ENCODE measurements at places on chromosomes 5 and 9. TPM values are rescaled to one million over a fixed set of nuclear protein-coding genes. Genes with fewer than 3 reads are reported as not detected.
A peak's percentile ranks its signal among the peaks of the same experiment; 100 is the strongest.

GRCh38 chr9:13111778-13112177 lies 167.7 kb downstream of the MPDZ start:
- DNase-seq, result no peak

DNA sequence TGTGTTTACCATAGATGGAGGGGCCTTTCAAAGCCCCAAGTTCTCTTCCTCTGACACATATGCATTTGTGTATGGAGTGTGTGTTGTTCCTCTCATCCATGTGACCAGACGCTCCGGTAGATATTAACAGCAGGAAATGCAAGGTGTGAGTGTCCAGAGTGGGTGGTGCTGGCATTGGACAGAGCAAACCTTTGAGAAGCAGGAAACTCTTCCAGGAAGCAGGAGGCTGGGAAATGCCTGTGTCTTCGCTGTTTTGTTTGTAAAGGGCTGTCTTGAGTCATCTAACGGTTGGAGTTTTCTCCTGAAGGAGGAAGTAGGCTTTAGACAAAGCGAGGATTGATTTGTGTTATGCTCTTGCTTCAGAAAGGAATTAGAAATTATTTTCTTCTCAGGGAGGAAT lies 370.9 kb downstream of the PLK2 start:
- DNase-seq, result no peak

Gene TRIM36
- 0.39 TPM for total RNA-seq

DNA sequence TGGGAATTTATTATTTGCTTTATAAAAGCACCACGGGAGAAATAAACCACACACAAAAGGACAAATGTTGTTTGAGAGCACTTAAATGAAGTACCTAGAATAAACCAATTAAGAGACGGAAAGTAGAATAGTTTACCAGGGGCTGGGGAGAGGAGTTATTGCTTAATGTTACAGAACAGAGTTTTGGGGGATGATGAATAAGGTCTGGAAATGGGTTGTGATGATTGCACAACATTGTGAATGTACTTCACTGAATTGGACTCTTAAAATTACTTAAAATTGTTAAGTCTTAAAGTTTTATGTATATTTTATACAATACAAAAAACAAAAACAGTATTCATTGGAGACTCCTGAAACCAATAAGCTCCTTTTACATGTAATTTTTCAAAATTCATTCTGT lies 1.5 kb downstream of the ZBTB43 start:
- DNase-seq, result no peak

- DNase-seq, result no peak
Observed at GRCh38 chr5:53023969-53024368, 34.8 kb downstream of the ITGA2 start.

GRCh38 chr5:139246394-139246793 lies 47.1 kb upstream of the MATR3 start:
- peak; percentile 19 for DNase-seq

Gene CBY3
- total RNA-seq, result not detected

GRCh38 chr9:14671377-14671776 lies 21.9 kb downstream of the ZDHHC21 start:
- no peak for DNase-seq

- DNase-seq, result no peak
Observed at GRCh38 chr9:128362774-128363173, 8.4 kb upstream of the URM1 start.

DNA sequence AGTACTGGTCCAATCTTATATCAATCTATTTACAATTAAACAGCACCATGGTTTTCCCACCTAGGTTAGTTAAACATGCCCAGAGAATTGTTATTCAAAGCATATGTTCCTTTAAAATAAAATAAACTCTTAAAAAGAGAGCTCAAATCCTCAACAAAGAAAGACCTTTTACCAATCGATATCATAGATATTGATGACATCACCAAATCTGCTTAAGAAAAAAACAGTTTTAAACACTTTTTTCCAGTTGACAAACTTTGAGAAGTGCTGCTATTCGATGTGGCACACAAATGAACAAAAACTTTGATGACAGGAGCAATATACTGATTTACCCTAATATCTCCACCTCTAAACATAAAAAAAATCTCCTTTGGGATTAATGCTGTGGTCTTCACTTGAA lies 15.7 kb downstream of the EFCAB9 start:
- no peak for DNase-seq

Gene MARCOL
- not detected for total RNA-seq

- DNase-seq, result no peak
Observed at GRCh38 chr5:5558102-5558501, 135.6 kb downstream of the ICE1 start.

GRCh38 chr9:131500939-131501541 lies 1.7 kb upstream of the POMT1 start:
- no peak for DNase-seq

DNA sequence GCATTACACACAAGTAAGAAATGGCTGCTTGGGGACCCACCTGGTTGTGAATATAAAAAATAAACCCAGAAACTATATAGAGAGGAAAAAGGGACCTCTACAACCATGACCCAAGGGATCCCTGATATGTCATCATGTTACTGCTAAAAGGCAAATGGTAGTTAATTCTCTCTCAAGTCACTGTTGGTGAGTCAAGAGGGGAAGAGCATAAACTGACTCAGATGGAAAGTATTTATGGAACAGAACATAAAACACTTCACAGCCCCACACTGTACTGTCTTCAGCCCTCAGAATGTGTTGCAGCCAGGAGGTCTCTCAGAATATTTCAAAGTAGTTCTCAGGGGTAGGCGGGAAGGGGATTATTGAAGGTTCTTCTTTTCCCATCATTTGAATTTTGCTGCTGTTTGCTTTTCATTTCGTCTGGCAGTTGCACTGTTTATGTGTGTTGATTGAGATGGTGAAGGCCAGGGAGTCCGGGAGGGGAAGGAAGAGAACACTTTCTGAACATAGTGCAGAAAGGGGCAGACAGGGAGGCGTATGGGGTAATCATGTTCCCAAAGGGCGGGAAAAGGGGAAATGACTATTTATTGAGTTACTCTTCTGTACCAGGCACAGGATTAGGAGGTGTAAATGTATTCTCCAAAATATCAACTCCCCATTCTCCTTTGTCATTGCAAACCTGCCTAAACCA lies 85.5 kb downstream of the TEK start:
- DNase-seq, result no peak

Gene ADGRV1
- 6.9 TPM for total RNA-seq

Gene KCNT1
- total RNA-seq, result not detected

Gene ARID3C
- 1.7 TPM for total RNA-seq

DNA sequence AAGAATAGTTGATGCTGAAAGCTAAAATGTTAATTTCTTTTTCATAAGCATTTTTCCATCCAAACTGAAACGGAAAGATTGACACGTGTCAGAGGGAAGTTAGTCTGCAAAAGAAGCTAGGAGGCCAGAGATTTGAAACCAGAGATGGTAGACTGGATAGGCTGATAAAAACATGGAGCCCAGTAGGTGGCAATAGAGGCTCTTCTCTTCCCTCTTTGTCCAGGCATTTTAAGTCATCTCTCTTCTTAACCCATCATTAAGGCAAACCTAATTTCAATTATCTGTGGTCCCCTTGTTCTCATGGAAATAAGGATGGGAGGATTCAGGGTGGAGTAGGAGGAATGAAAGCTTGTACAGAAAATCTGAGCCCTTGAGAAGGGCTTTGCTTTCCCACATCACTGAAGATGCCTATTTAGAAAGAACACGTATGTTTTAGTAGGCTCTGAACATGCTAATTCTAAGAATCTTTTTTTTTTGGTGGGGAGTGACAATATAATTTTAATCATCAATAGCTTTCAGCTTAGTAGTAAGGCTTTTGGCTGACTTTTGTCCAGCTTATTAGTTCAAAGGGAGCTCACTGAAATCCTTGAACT lies 66.6 kb downstream of the ZNF474 start:
- no peak for DNase-seq

- no peak for DNase-seq
Observed at GRCh38 chr5:6006838-6007314, 371.5 kb downstream of the MED10 start.

DNA sequence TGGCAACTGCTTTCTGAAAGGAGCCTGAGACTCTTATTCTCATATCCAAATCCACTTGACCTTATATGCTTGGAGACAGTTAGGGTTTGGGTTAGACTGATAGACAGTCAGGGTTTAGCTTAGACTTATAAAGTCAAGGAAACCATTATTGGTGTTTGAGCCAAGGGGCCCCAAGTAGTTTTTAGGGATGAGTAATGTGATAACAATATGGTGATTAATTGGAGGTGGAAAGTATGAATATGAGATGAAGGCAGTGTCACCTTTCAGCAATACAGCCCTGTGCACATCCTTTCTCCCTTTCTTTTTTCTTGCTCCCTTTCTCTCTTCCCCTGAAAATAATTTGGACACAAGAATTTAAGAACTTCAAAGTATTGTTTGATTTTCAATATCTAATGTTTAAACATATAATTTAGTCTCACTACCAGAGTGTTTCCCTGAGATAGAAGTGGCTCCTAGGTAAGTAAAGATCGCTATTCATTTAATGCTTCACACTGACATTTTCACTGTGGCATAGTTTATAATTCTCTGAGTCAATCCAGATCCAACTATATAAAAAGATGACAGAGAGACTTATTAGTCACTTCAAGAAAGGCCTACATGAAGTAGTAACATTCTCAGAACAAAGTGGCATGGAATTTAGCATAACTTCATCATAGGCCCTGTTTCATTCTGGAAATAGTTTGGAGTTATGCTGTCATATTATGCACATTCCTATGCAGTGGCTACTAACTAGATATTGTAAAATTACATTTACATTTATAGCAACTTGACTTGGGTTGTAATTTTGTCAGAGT lies 200.8 kb downstream of the CHSY3 start:
- DNase-seq, result no peak

DNA sequence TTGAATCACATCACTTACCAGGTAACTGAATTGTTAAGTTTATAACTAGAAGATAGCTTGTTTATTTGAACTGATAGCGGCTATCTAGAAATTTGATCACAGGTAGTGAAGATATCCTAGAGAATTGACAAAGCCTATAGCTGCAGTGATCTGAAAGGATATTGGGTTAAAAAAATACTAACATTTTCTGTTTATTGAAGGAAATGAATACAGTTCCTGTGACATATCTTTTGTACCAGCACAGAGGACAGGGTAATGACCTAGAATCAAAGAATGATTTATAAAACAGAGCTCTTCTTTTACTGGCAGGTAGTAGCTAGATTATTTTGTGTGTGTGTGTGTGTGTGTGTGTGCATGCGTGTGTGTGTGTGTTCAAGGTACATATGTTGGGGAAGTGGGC lies 94.8 kb downstream of the RAB3C start:
- DNase-seq, result no peak

DNA sequence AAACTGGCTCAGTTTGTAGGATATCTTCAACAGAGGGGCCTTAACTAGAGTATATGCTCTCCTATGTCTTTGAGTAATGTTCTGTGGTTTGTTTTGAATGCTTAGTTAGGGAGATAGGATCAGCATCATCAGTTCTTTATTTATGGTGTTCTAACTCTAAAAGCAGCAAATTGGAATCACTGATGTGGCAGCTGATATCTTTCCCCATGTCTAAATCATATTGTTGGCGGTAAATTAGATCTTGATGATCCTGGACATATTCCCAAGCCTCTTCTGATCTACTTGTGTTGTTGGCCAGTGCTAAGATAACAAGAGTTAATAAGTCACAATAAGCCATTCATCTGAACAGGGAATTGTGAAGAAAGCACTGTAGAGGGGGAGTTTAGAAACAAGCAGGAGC lies 332.4 kb upstream of the DAB2 start:
- no peak for DNase-seq

GRCh38 chr9:126146254-126147145 lies 180.1 kb upstream of the MVB12B start:
- no peak for DNase-seq
